ENCODE measurements at places on chromosomes 5 and 9. TPM values are rescaled to one million over a fixed set of nuclear protein-coding genes. Genes with fewer than 3 reads are reported as not detected.

The PCDHGA7 gene
- 2.5 TPM for polyA plus RNA-seq

The SCGB3A1 gene
- 1.2 TPM for polyA plus RNA-seq

The ASPN gene
- polyA plus RNA-seq = 8.4 TPM

DNA sequence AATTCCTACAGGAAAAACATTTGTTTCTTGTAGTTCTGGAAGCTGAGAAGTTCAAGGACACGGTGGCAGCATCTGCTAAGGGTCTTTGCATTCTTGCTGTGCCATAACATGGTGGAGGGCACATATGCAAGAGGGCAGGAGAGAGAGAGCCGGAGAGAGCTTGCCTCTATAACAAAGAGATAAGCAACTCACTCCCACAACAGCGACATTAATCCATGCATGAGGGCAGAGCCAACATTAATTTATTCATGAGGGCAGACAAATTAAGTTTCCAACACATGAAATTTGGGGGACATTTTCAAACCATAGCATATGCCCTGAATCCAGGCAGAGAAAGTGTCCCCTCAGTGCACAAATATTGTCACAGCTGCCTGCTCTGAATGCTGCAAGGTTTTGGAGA lies 4.4 kb upstream of the GTF3C5 start:
- no peak for DNase-seq

- DNase-seq = no peak
Observed at GRCh38 chr9:127880143-127880542, 2.7 kb upstream of the AK1 start.

- peak; percentile 79 for DNase-seq
Observed at GRCh38 chr5:134026521-134027287, 21.9 kb upstream of the VDAC1 start.

GRCh38 chr5:123093111-123093600 lies 4.1 kb downstream of the PRDM6 start:
- no peak for DNase-seq

GRCh38 chr9:16236311-16236710 lies 634.2 kb downstream of the BNC2 start:
- no peak for DNase-seq

DNA sequence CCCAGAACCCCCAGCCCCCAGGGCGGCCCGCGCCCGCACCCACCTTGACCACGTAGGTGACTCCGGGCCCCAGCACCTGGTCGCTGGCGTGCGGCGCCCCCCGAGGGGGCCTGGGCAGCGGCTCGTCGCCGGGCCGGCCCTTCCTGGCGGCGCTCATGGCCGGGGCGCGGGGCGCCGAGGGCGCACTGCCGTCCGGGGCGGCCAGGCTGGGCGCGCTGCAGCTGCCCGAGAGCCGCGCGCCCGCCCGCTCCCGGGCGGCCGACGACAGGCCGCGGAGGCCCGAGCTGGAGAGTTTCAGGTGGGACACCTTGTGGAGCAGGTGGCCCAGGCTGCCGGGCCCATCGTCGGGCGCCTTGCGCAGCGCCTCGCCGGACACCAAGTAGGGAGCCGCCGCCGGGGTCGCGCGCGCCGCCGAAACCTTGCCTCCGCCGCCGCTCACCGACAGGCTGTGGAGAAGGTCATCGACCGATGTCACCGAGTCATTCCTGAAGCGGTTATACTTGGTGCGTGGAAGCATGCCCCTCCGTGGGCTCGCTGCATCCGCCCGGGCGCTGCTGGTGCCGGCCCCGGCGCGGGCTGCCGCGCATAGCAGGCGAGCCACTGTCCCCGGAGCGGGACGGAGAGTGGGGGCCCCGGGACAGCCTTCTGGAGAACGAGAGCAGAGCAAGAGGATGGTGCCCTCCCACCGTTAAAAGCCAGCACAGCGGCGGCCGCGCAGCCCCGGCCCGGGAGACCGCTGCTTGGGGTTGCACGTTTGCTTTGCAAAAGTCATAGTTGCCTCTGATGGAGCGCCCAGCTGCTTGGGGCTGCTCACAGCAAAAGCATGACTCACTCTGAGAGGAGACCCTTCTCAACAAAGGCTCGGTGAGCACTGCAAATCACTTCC lies at the start of gene SHC3:
SHC3 (minus strand) TSS at position 875 of the 886 bp plus-strand sequence; CDS start at position 517, 358 bp downstream.
- DNase-seq = peak; percentile 20

DNA sequence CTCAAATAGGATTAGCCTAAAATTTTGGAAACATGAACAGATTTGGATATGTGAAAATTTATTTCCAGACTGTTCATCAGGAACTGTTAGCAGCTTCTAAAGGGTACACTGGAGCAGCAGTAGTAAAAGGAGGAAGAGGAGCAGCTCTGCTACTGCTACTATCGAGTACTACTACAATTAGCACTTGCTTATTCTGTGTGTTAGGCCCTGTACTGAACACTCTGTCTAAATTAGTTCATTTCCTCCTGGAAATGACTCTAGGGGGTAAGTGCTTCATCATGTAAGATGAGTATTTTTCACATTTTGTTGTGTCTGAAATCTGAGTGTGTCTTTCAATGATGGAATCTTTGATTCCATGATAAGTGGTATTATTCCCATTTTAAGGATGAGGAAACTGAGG lies 9.8 kb downstream of the CD274 start:
- no peak for DNase-seq

- DNase-seq = no peak
Observed at GRCh38 chr5:6704361-6704851, 8.8 kb upstream of the TENT4A start.
